Cardiac septum (tissue), 1 donor: ENCODE measurements at places on chromosomes 13 and 19. TPM values are rescaled to one million over a fixed set of nuclear protein-coding genes. Genes with fewer than 3 reads are reported as not detected.

GRCh38 chr19:6671960-6672359 lies 2.0 kb upstream of the TNFSF14 start:
- no peak for DNase-seq

The YIF1B gene
- total RNA-seq = 27.6 TPM

GRCh38 chr19:46069806-46070341 lies 29.1 kb upstream of the IGFL4 start:
- no peak for DNase-seq

- DNase-seq = no peak
Measured at GRCh38 chr13:36533806-36534205, 101.5 kb downstream of the CCNA1 start.
